Sigmoid colon (tissue), 7 donors: ENCODE measurements at places on chromosomes 1 and 21. TPM values are rescaled to one million over a fixed set of nuclear protein-coding genes. Genes with fewer than 3 reads are reported as not detected.

Gene DDAH1
- 26.3 TPM for total RNA-seq

Gene MIXL1
- total RNA-seq = not detected

Gene CCT8
- total RNA-seq = 89.9 TPM

Gene PLEKHG5
- total RNA-seq = 3.1 TPM

Gene TBX19
- 3.0 TPM for total RNA-seq

Gene OR6N1
- total RNA-seq = not detected

Gene NBPF4
- not detected for total RNA-seq

GRCh38 chr1:234512451-234512861, 33.5 kb upstream of the TARBP1 start:
- no peak for DNase-seq

GRCh38 chr1:44757420-44757819, 17.8 kb downstream of the KIF2C start:
- DNase-seq = no peak

GRCh38 chr1:216173376-216173995, 249.8 kb downstream of the USH2A start:
- DNase-seq = no peak

- no peak for DNase-seq
Observed at GRCh38 chr1:167541610-167542009, 12.0 kb downstream of the CREG1 start.

DNA sequence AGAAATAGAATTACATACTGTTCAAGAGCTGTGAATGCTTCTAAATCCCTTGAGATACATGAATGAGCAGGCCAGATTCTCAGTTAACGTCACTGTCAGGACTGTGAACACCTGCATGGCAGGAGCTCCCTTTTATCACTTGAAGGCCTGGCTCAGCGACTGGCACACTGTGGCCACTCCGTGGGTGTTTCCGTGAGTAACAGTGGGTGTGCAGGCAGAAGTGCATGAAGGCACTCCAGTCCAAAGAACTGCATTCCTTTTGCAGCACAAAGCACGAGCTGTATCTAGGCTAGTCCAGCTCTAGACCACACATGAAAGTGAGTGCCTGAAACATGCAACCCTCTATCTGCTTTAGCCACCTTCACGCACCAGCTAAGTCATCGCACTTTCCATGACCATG, 9.6 kb upstream of the SIM2 start:
- DNase-seq = no peak

- peak; percentile 24 for DNase-seq
Observed at GRCh38 chr1:234953655-234954405, 174.8 kb downstream of the TOMM20 start.

DNA sequence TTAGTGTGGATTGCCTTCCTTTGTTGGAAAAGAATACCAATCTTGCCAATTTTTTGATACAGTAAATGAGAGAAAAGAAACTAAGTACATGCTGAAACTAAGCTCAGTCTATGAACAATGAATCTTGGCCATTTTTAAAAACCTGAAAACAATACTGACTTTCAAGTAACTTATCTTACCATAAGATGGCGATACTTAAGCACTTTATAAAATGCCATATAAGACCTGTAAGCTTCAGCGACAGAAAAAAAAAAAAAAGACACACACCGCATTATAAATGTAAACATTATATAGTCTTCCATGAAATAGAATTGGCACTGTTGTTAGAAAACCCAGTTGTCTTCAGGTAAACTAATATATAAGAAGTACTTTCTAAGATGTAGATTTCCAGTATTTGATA, 3.0 kb downstream of the OLFM3 start:
- DNase-seq = no peak

- no peak for DNase-seq
Observed at GRCh38 chr1:107247679-107248078, 106.8 kb downstream of the NTNG1 start.

GRCh38 chr1:109719337-109719837, 7.3 kb downstream of the GSTM5 start:
- DNase-seq = no peak

DNA sequence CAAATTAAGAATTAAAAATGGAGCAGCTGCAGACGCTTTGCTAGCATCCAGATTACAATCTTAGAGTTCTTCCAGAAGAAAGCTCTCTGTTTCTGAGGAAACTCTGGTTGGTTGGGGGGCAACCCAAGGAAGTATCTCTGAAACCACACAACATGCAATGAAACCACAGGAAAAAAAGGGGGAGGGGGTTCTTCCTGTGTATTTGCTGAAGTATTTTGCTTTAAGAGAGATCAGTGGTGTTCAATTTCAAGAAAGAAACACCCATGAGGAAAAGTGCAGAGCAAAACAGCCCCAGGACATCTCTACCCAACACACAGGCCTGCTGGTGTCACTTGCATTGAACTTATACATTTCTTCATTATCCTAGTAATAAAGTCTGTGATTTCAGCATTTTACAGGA, 19.7 kb upstream of the TIAM1 start:
- DNase-seq = no peak

DNA sequence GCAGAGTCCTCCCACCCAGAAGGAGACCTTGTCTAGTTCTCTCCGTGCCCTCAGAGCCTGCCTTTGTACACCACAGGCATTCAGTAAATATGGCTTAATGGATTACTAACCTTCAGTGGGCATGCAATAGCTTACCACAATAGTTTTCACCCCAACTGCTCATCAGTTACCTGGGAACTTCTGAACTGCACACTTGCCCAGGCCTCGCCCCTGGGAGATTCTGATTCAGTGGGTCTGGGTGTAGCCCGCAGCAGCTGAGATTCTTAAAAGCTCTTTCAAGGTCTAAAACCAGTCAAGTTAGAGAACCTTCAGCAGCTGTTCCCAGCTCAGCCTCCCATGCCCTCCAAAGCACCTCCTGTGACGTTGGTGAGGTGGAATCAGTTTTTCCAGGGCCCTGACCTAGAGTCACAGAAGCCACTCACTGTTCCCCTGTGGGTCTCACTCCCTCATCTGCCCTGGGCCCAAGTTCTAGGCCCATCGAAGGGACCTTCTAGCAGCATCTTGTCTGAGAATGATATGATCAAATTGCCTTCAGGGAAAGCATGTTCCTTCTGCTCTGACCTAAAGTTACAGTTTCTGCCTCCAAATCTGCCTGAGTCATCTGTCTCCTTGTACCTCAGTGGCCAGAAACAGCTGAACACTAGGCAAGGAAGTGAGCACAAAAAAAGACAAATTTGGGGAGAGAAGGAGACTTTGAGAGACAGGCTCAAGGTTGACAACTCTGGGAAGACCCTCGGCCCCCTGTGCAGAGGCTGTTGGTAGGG, 10.8 kb downstream of the ASAP3 start:
- no peak for DNase-seq

DNA sequence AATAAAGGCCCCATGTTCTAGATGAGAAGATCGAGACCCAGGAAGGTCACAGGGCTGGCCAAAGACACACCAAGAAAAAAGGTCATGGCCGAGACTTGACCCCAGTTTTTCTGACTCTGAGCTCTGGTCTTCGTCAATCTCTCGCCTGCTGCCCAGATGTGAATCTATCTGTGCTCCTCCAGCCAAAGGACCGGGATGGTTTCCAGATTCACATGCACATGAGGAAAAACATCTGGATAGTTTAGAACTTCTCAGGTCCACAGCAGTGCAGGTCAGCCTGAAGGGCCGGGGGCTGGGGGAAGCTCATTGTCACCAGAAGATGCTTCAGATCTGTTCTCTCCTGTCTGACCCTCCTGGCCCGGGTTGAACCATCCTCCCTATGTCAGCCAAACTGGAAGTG, 49.0 kb downstream of the KCNN3 start:
- DNase-seq = peak; percentile 91

- DNase-seq = no peak
Observed at GRCh38 chr1:204437796-204438570, 26.4 kb upstream of the PPP1R15B start.

- DNase-seq = no peak
Observed at GRCh38 chr1:77089756-77090155, 129.5 kb downstream of the PIGK start.
